ENCODE measurements at places on chromosomes 2 and 18. TPM values are rescaled to one million over a fixed set of nuclear protein-coding genes. Genes with fewer than 3 reads are reported as not detected.

Gene CHST10
- 75.5 TPM for total RNA-seq

Gene SLC8A1
- 109 TPM for total RNA-seq

Gene RMDN2
- 13.0 TPM for total RNA-seq

Gene SERPINB3
- not detected for total RNA-seq

Gene LONRF2
- 70.8 TPM for total RNA-seq

Gene FAM124B
- 3.7 TPM for total RNA-seq

Gene SAG
- total RNA-seq, result not detected

Gene INO80D
- 24.3 TPM for total RNA-seq

Gene DLX2
- 5.7 TPM for total RNA-seq

Gene SERPINB5
- 0.49 TPM for total RNA-seq

Gene ATG16L1
- total RNA-seq, result 24.8 TPM

Gene MYO3B
- 0.25 TPM for total RNA-seq

Gene COL4A3
- total RNA-seq, result 0.49 TPM

Gene HES6
- 87.8 TPM for total RNA-seq

Gene TRIM43B
- not detected for total RNA-seq

Gene AOX1
- 1.7 TPM for total RNA-seq

Gene GPR75
- total RNA-seq, result 15.0 TPM

Gene ZFAND2B
- total RNA-seq, result 6.6 TPM

Gene LYPD6
- total RNA-seq, result 8.1 TPM

Gene IL36A
- not detected for total RNA-seq

Gene C2orf15
- total RNA-seq, result 2.5 TPM

Gene IGFBP2
- total RNA-seq, result 124 TPM

Gene RFX8
- 0.49 TPM for total RNA-seq

Gene CD302
- 2.5 TPM for total RNA-seq

Gene ALK
- total RNA-seq, result 0.98 TPM

Gene ALPG
- not detected for total RNA-seq

Gene CNRIP1
- total RNA-seq, result 67.4 TPM

Gene IL36G
- total RNA-seq, result not detected

Gene PPP1R7
- 27.0 TPM for total RNA-seq

Gene KCNS3
- 1.7 TPM for total RNA-seq

Gene LRATD1
- 17.5 TPM for total RNA-seq

Gene C2orf68
- total RNA-seq, result 16.0 TPM

Gene SCYGR4
- total RNA-seq, result not detected

Gene LYG2
- total RNA-seq, result not detected

Gene HOXD3
- not detected for total RNA-seq

Gene LCT
- not detected for total RNA-seq

Gene TRIM43
- total RNA-seq, result not detected

Gene CSRNP3
- 184 TPM for total RNA-seq

Measured in temporal lobe (tissue), 4 donors.